ENCODE measurements at places on chromosomes 12 and 14.

- DNase-seq: no peak
These were observed 67.7 kb upstream of the CPM start for GRCh38 chr12:69000540-69001243.

GRCh38 chr14:74691456-74691855 lies 21.4 kb downstream of the AREL1 start:
- DNase-seq: no peak

DNA sequence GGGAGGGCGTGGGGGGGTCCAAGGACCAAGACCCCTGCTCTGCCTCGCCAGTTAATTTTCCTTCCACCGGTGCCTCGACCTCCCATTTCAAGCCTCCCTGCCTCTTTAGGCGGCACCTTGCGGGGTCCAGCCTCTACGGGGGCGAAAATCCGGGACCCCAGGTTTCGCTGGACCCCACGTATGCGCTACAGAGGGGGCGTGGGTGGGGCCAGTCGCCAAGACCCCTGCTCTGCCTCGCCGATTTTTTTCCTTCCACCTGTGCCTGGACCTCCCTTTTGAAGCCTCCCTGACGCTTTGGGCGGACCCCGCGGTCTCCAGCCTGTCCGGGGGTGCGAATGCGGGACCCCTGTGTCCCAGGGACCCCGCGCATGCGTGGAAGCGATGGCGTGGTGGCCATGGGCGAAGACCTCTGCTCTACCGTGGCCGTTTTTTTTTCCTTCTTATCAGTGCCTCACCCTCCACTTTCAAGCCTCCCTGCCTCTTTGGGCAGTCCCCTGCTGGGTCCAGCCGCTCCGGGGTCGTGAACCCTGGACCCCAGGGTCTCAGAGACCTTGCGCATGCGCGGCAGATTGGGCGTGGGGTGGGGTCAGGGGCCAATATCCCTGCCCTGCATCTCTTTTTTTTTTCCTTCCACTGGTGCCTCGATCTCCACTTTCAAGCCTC lies 324.2 kb downstream of the ALG10 start:
- DNase-seq: no peak

GRCh38 chr12:30082381-30082780 lies 298.6 kb upstream of the TMTC1 start:
- no peak for DNase-seq

- no peak for DNase-seq
These were observed 320.5 kb downstream of the CACNA1C start for GRCh38 chr12:2373307-2373706.

GRCh38 chr12:19316425-19316824 lies 122.9 kb upstream of the AEBP2 start:
- no peak for DNase-seq

- no peak for DNase-seq
These were observed 42.8 kb downstream of the PRMT8 start for GRCh38 chr12:3533703-3534386.

Measured in MV-4-11 (cell line).